ENCODE measurements at places on chromosomes 7 and 10.

GRCh38 chr7:18547509-18548187 is 52.1 kb downstream of the HDAC9 start:
- no peak for DNase-seq

DNA sequence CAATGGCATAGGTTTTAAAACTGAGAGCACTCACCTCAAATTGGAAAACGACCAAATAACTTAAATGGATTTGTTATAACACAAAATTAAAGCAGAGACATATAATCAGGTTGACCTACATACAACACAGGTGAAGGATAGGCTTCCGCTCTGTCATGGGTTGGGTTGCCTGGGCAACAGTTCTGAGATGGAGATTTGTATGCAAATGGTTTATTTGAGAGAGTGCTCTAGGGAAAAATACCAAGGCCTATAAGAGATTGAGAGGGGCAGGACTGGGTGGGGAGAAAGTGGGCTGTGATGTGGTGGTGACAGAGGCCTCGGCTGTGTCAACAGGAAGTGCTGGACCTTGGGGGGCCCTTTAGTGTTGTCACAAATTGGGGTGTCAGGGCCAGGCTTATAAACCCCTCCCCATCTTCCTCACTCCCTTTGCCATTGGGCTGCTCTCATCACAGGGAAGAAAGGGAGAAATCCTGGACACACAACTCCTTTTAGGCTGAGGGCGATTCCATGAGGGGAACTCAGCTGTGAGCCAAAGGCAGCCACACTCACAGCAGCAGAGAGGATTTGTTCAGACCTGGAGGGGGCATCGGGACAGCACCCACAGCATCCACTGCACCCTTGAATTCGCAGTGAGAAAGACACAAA is 105.4 kb upstream of the LYZL1 start:
- no peak for DNase-seq

- DNase-seq, result peak; percentile 41
Measured at GRCh38 chr10:102644066-102644645, at the start of gene TRIM8. Gene TRIM8, plus strand, starts transcription at chr10:102644479. Its CDS starts 139 bp downstream, at chr10:102644618.

GRCh38 chr7:99171731-99172130 is 27.8 kb upstream of the SMURF1 start:
- no peak for DNase-seq

GRCh38 chr10:655184-655583 is 34.3 kb downstream of the DIP2C start:
- no peak for DNase-seq

- DNase-seq, result no peak
Measured at GRCh38 chr10:90484518-90484917, 373.3 kb downstream of the HTR7 start.

DNA sequence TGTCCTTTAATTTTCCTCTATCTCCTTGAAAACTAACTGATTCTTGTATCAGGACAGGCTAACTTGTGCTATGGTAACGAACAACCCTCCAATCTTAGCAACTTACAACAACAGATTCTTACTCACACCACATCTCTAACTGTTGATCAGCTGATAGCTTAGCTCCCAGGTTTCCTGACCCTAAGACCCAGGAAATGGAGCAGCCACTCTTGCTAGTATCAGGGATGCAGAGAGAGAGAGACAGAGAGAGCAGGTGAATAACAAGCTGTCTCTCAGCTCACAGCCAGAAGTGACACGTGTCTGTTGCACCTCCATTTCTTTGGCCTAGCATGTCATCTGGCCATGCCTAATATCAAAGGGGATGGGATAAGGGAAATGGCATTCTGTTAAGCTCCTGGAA is 1289.0 kb upstream of the AUTS2 start:
- DNase-seq, result no peak

DNA sequence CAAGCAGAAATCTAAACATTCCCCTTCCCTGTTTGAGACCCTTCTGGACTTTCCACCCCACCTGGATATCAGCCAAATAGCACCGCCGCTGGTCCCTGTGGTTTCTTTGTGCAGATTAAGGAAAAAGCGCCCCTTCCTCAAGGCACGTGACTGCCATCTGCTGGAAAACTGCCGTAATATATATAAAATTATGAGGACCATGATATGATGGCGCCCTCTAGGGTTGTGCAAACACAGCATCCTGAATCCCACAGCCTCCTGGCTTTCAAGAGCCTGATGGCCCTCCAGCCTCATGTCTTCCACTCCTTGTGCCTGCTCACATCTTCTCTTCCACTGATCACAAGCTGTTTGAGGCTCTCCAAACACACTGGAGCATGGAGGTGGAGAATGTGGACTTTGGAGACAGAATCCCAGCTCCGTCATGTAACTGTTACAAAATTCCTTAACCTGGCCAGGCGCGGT is 121.3 kb downstream of the MYL10 start:
- DNase-seq, result peak; percentile 68

- no peak for DNase-seq
Measured at GRCh38 chr7:143013893-143014292, 13.0 kb downstream of the OR9A2 start.

GRCh38 chr7:44713141-44713540 is 35.5 kb upstream of the ZMIZ2 start:
- no peak for DNase-seq

- no peak for DNase-seq
Measured at GRCh38 chr7:30353932-30354607, 69.7 kb downstream of the ZNRF2 start.

DNA sequence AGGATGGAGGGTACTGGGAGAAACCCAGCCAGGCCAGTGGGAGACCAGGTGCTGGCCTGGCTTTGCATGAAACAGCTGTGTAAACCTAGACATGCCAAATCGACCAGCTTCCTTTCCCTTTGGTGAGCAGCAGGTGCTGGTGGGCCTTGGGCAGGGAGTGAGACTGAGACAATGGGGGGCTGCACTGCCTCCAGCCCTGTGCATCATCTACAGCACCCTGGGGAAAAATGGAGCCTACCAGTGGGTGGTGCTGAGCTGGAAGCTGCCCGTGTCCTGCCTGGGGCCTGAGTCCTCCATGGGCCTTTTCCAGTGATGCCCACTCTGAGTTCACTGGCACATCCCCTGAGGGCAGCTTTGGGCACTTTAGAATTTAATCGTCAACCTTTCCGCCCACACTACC is 19.2 kb upstream of the DDC start:
- DNase-seq, result no peak

DNA sequence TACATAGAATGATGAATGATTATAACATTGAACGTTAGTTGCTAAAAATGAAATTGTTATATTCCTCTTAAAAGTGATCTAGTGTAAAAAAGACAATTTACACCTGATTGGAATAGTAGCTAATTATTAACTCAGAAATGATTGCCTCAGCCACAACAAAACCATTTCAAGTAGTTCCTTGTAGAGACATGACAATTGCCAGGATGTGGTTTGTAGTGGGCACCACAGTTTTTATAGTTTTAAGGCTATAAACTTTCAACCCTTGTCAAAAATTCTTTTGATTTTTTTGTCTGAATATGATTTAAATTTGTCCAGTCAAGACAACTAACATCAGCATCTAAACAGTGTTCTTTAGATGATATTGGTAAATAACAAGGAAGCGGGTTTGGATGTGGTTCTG is 145.2 kb downstream of the SUGCT start:
- DNase-seq, result no peak

DNA sequence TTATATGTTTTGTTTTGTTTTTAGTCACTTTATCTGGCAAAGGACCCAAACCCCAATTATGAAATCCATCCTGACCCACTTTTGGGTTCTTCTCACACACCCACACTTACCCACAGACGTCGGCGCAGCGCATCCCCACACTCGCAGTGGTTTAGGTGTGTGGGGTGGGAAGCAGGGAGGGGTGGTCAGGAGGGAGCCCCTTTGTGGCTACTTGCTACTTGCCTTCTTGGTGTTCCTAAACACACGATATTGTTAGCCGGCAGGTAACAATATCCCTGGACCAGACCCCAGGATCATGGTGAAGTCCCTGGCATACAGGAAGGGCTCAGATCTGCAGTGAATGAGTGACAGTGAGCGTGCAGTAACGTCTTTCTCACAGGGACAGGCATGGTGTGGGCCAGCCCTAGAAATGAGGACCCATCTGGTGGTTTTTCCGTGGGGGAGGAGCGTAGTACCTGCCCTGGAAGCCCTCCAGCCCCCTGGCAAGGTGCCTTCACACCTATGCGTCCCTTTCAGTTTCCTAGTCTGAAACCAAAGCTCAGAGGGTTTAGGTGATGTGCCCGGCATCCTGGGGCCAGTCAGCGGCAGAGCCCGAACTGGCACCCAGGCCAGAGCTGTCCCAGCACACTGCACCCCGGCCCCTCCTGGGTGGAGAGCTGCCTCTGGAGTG is 4.4 kb downstream of the SPOCK2 start:
- no peak for DNase-seq

GRCh38 chr10:113475381-113475807 is 77.5 kb upstream of the HABP2 start:
- DNase-seq, result no peak

GRCh38 chr10:18918532-18918931 is 130.1 kb upstream of the MALRD1 start:
- DNase-seq, result no peak

- DNase-seq, result no peak
Measured at GRCh38 chr10:15735763-15736162, 16.0 kb upstream of the ITGA8 start.

- no peak for DNase-seq
Measured at GRCh38 chr7:128790315-128791041, 1.3 kb upstream of the CCDC136 start.

- DNase-seq, result no peak
Measured at GRCh38 chr10:60611291-60611747, 167.0 kb upstream of the CDK1 start.

- DNase-seq, result no peak
Measured at GRCh38 chr7:124943472-124943871, 13.8 kb upstream of the POT1 start.

GRCh38 chr7:44738051-44738723 is 10.5 kb upstream of the ZMIZ2 start:
- DNase-seq, result no peak

DNA sequence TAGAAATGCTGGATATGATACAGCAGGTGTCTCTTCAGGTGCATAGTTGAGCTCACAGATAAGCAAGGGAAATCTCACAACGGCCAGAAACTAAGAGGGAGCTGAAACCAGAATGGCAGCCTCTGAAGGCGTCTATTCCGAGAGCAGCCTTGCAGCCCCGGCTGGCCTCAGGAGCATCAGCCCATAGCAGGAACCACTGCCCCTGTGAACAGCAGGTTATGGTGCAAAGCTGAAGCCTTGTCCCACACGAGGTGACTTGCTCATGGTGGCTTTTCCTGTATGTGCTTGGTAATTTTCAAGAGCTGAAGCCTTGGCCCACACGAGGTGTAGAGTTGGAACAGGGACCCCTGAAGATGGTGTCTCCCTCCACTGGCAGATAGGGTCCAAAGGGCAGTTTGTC is 33.2 kb downstream of the BNIP3 start:
- DNase-seq, result no peak

DNA sequence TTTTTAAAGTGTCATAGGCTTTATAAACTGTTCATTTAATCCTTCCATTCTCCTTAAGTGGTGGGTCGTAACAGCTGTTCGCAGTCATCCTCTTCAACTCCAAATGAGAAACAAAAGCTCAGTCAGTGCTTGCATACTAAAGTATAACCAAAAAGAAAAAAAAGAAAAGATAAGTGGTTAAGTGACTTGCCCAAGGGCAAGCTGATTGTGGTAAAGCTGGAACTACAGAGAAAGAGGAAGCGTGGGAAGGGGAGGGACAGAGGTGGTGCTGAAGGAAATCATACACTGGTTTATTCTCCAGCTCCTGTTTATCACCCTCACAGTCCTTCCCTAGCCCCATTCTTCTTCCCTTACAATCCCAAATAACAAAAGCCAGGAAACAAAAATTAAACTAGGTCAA is 29.6 kb downstream of the IDE start:
- no peak for DNase-seq

- no peak for DNase-seq
Measured at GRCh38 chr10:74589226-74589673, 237.2 kb upstream of the KAT6B start.

DNA sequence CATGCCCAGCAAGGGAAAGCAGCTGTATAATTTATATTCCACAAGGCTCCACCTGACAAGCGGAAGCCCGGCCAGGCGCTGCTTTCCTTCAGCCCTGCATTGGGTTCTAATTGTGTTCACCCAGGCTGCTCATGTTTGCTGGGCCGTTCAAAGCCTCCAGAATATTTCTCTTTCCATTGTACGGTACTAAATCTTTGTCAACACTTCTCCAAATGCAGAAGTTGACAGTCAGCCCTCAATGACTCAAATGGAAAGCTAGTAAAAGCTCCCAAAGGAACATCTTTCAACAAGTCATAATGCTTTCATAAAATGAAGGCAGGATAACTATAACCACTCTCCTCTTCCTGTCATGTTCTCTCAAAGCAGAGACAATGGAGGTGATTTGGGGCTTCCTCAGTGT is 17.8 kb upstream of the CPXM2 start:
- no peak for DNase-seq

- DNase-seq, result no peak
Measured at GRCh38 chr10:109701633-109702215, 221.6 kb downstream of the XPNPEP1 start.

DNA sequence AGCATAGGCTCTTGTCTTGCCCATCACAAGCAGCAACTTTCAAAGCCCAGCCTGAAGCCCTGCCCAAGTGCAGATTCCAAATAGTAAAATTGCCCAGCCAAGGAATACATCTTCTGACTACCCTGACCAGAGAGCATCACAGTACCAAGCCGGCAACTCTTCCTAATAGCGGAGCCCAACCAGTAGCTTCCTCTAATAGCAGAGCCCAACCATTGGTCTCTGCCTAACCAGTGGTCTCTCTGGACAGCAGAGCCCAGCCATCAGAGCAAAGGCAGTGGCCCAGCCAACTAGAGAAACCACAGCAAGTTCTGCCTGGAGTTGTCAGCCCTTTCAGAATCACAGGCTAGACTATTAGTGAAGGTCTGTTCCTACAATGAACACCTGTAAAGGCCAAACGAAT is 285.6 kb downstream of the HGF start:
- no peak for DNase-seq

- no peak for DNase-seq
Measured at GRCh38 chr10:59896191-59896590, 10.2 kb downstream of the CCDC6 start.

DNA sequence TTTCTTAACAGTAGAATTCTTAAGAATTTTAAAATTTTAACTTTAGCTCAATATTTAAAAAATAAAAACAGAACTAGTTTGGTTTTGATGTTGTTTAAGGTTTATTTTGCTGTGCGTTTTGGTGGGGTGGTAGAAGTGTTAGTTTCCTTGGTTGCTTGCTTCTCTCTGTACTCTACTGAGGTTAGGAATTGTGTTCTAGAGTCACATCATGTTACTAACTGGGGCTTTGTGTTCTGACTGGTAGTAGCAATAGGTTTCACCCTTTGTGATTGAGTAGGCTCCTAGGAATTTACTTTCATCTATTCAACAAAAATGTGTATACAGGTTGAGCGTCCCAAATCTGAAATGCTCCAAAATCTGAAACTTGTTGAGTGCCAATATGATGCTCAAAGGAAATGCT is 99.5 kb downstream of the ZEB1 start:
- no peak for DNase-seq

Data from NCI-H526 treated with DMSO at 0.1 percent for 48 hours (cell line).